Brain pericyte (primary cell): ENCODE measurements at places on chromosomes 2 and 18.
A peak's percentile ranks its signal among the peaks of the same experiment; 100 is the strongest.

- DNase-seq, result no peak
These were observed 50.6 kb downstream of the MDH1 start for GRCh38 chr2:63639344-63639743.

GRCh38 chr18:49050452-49050851 lies 99.7 kb upstream of the SMAD7 start:
- no peak for DNase-seq

DNA sequence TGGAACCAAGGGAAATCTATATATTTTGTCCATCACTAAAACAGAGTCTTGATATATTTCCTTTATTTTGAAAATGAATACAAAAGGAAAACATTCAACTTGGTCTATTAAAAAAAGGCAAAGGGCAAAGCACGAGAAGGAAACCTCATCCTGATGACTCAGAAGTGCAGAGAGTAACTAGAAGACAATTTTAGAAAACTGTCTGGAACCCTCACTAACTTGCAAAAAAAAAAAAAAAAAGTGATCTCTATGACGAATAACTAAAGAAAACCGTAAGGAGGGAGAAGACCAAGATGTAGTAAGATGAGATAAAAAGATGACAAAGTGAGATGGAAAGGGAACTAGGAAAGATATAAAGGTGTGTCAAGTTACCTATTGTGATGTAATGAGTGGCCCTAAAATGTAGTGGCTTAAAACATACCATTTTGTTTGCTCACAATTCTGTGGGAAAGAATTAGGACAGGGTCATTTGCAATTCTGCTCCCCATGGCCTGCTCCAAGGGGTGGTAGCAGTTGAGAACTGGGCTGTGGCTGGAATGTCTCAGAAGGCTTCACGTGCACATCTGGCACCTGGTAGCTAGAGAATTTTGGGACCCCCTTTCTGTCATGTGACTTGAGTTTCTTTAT lies 303.0 kb downstream of the DYSF start:
- DNase-seq, result no peak

DNA sequence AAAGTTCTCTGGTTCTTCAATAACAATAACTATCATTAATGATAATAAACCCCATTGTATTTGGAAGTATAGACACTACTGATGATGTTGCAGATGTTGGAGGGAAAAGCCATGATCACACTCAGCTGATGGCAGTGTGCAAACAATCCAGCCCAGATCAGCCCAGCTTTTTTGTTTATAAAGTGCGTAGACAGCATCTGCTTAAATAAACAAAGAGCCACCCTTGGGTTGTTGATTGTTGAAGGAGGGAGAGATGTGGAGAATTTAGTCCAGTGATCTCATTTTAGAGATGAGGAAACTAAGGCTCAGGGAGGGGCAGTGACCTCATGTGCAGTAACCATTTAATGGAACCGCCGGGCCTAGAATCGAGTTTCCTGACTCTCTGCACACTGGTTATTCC lies 56.0 kb upstream of the MEX3C start:
- DNase-seq, result no peak

- no peak for DNase-seq
These were observed 396.3 kb upstream of the CHST9 start for GRCh38 chr18:27581296-27581904.

GRCh38 chr2:135875491-135876065 lies 665 bp downstream of the MCM6 start:
- peak; percentile 41 for DNase-seq

DNA sequence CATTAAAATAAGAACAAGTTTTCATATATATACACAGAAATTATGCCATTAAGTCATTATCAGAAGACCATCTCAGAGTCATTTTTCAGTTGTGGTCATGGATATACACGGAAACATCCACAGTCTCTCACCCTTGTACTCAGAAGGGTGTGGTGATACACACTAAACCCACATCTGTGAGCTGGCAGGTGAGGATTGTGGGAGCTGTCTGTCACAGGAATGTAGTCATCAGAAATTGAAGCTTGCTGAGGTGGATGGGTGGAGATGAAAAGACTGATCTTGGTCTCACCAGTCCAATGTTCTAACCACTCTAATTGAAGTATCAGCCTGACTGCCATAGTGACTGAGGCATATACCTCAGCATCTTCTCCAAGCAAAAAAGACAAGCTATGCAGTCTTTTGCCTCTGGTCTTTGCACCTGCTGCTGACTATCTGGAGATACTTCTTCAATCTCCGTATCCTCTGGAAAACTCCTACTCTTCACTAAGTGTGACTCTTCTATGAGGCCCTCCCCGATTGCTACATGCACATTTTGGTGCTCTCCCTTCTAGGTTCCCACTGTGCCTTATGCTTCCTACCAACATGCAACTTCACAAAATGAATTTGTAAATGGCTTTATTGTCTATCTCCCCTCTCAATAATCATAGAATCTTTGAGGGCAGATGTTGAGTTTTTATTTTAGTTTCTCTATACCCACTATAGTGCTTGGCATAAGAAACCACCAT lies 232.8 kb downstream of the DYM start:
- no peak for DNase-seq

- no peak for DNase-seq
These were observed 65.4 kb upstream of the ACAA2 start for GRCh38 chr18:49878567-49879270.

GRCh38 chr2:45014831-45015230 lies 5.6 kb upstream of the SIX2 start:
- DNase-seq, result no peak

DNA sequence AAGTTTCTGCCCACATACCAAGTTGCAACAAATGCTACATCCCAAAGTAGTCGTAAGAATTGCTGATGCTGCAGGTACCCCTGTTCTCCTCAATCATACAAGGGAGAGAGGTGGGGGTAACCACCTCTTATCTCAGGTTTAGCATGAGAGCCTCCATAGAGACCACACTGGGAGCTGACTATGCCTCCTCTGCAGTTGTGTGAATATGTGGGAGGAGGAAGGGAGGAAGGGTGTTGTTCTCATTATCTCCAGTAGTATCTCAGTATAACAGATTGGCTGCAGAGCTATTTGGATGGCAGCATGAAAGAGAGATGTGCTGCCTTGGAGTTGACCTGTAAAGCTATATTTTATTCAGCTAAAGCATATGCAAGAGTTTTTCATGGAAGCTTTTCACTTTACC lies 690.7 kb downstream of the KCNJ3 start:
- no peak for DNase-seq

- DNase-seq, result no peak
These were observed 26.3 kb downstream of the GPR55 start for GRCh38 chr2:230898713-230899091.

DNA sequence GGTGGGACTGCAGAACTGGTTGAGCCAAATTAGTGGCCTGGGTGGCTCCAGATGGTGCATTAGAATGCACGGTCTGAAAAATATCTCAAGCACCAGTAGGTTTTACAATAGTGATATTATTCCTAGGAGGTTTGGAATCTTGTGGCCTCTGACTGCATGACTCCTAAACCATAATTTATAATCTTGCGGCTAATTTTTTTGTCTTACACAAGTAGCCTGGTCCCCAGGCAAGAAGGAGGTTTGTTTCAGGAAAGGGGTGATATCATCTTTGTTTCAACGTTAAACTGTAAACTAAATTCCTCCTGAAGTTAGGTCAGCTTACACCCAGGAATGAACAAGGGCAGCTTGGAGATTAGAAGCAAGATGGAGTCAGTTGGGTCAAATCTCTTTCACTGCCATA lies 98.9 kb upstream of the ARL4C start:
- no peak for DNase-seq

- no peak for DNase-seq
These were observed 31.7 kb downstream of the ATP6V1C2 start for GRCh38 chr2:10753156-10753555.

- DNase-seq, result no peak
These were observed 183.4 kb downstream of the MYO3B start for GRCh38 chr2:170361090-170361936.

- DNase-seq, result no peak
These were observed 5.5 kb downstream of the RTKN start for GRCh38 chr2:74436111-74436805.

- DNase-seq, result no peak
These were observed 162.6 kb upstream of the SLC39A10 start for GRCh38 chr2:195494451-195494850.

- no peak for DNase-seq
These were observed 123.6 kb downstream of the PLCL1 start for GRCh38 chr2:197927994-197928393.

- no peak for DNase-seq
These were observed 7.1 kb downstream of the MREG start for GRCh38 chr2:216006164-216006663.

- no peak for DNase-seq
These were observed 364.0 kb downstream of the GPD2 start for GRCh38 chr2:156800065-156800653.

DNA sequence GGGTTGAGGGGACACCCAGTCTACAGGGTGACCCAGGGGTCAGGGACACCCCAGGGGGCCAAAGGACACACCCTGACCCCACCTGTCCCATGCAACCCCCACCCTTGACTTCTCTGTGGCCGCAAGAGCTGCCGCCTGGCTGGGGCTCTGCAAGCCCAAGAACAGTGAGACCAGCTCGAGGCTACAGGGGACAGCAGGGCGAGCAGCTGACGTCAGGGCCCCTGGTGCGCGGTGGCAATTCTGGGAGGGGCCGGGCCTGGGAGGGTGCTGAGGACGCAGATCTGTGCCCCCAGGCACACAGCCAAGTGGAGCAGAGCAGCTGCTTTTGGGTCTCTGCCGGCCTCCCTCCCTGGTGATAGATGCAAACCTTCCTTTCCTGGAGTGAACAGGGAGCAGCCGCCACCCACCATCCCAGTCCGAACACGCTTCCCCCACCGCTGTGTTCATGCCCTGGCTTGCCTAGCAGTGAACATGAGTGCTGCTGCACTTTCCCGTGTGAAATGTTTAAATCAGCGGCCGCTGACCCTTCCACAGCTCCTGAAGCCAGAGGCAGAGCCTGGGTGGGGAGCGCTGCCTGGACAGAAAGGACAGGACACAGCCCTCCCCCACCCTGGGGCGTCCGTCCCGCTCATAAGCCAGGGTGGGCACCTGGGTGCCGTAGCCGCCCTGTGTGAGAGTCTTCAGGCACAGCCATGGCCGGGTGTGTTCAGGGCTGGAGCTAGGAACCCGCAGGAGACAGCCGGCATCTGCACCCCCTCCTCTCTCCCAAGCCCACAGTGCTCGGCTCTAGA lies 46.9 kb downstream of the SLC66A2 start:
- DNase-seq, result no peak

- no peak for DNase-seq
These were observed 421.1 kb upstream of the CELF4 start for GRCh38 chr18:37986665-37987064.

DNA sequence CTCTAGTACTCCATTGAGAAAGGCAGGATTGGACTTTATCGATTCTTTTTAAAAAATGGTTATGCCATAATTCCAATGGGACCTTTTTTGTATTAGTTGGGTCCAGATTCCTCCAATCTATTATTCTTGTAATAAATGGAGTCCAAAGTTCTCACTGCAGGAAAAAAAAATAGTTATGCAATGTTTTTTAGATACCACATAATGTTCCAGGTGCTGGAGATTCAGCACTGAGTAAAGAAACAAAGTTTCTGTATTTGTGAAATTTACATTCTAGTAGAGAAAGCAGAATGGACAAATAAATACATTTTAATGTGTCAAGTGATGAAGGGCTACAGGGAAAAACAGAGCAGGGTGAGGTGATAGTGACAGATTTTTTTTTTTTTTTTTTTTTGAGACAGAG lies 78.5 kb upstream of the MYCN start:
- no peak for DNase-seq
